CD4-positive, alpha-beta T cell treated with Interferon gamma for 1 hour (primary cell): ENCODE measurements at places on chromosomes 5 and 9.

GRCh38 chr9:128685636-128686489, 3.2 kb upstream of the SET start:
- DNase-seq, result peak; percentile 38

DNA sequence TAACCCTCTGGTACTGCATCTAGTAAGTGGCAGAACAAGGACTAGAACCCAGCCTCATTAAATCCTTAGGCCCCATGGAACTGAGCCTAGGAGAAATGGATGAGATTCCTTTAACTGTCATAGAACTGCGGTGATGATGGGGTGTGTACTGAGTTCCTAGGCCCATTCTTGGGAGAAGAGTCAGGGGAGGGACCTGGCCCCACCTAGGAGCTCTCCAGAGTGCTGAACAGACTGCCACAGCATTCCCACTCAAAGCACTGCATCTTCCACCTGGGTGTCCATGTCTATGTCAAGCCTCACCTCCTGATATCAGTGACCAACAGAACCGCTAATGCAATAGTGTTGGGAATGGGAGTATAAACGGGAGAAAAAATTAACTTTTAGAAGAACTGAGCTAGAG, 36.6 kb downstream of the TTLL11 start:
- no peak for DNase-seq

- no peak for DNase-seq
These were observed 360.6 kb upstream of the GRAMD2B start for GRCh38 chr5:126062398-126063221.

- no peak for DNase-seq
These were observed 62.8 kb downstream of the INSYN2B start for GRCh38 chr5:169917500-169917899.

DNA sequence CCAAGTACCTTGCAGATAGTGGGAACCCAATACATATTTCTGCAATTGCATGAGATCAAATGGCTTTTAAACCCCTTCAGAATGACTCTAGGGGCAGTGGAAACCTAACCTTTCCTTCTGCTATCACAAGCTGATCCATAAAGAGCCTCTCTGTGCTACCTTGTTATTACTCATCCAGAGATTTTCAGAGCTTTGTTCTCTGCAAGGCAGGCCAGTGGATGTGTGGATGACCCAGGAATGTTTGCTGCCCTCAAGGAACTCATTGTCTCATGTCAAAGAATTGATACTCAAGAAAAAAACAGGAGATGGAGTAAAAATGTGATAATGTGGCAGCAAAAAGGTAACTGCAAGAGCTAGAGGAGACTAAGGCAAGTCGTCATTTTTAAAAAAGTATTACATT, 164.1 kb downstream of the HMHB1 start:
- no peak for DNase-seq

GRCh38 chr9:5140151-5140550, 45.3 kb downstream of the INSL6 start:
- DNase-seq, result no peak

DNA sequence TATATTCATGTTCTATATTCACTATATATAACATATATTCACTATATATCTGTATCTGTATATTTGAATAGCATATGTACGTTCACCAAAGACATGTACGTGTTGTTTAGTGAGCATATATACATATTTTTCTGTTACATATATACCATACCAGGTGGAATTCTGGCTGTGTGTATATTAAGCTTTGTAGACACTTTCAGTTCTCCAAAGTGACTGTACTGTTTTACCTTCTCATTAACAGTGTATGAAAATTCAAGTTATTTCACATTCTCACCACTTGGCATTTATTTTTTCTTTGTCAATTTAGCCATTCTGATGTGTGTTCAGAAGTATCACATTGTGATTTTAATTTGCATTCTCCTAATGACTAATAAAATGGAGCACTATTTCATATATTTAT, 52.2 kb downstream of the DROSHA start:
- no peak for DNase-seq

DNA sequence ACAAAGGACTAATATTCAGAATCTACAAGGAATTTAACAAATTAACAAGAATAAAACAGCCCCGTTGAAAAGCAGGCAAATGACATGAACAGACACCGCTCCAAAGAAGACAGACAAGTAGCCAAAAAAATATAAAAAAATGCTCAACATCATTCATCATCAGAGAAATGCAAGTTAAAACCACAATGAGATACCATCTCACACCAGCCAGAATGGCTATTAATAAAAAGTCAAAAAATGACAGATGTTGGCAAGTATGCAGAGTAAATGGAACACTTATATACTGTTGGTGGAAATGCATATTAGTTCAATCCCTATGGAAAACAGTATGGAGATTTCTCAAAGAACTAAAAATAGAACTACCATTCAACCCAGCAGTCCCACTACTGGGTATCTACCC, 302.7 kb upstream of the RGMB start:
- DNase-seq, result no peak

GRCh38 chr5:151020304-151021110, at the start of gene GPX3:
Gene GPX3, plus strand, starts transcription at chr5:151020591. Its CDS starts 64 bp downstream, at chr5:151020655.
- DNase-seq, result peak; percentile 63

DNA sequence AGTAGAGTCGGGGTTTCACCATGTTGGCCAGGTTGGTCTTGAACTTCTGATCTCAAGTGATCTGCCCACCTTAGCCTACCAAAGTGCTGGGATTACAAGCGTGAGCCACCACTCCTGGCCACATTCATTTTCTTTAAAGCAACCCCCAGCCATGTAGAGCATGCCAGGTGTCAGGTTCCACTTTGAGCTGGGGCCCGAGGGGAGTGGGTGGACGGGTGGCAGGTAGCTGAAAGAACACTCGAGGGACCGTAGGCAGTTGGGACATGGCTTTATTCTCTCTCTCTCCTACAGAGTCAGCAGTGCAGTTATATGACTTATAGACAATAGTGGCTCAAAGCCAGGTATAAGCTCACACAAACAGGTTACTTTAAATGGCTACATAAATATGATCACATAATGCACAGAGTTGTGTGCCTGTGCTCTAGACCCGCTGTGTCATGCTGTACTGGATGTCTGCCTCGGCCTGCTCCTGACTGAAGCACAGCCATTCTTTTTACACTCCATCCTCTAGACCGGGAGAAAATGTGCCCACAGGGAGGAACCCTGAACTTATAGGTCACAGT, 60.5 kb upstream of the FAM120A start:
- no peak for DNase-seq

DNA sequence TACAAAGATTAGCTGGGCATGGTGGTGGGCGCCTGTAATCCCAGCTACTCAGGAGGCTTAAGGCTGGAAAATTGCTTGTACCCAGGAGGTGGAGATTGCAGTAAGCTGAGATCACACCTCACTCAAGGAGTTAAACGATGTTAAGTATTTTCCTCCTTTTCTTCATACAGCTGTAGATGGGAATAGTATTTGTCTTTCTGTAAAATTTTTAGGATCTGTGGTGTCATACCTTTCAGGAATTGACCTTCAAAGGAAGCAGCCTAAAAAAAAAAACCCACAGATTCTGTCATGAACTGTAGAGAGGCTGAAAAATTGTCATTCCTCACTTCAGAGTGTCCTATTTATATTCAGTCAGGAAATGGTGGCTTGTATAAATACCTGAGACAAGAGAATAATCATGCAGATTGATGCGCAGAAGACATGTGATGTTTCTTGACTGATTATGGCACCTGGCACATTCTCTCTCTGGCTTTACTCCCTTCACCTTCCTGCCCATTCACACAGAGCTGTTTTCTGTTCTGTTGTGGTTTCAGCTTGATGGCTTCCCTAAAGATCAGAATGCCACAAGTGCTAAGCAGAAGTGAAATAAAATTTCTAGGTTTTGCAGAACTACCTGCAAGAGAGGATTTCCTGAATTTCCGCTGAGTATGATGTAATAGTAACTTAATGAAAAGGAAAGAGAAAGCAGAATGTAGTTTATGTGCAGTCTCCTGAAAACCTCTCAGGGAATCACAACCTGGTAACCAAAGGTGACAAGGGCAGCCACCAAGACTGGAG, 3.8 kb downstream of the IFNA1 start:
- peak; percentile 35 for DNase-seq

DNA sequence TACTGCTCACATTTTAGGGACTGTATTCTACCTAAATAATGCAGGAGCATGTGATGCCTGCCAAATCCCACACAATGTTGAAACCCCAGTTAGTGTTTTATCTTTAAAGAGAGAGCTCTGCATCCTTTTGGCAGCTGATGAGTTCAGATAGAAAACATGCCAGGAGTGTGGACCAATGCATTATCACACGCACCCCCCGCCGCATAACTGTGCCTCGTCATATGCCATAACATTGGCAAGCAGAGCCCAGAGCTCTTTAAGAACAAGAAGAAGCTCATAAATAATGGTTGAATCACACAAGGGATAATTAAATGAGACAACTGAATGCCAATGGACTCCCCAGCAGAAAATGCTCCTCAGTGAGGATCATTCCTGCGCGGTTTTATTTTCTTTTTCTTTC, 52.8 kb upstream of the RORB start:
- DNase-seq, result no peak

DNA sequence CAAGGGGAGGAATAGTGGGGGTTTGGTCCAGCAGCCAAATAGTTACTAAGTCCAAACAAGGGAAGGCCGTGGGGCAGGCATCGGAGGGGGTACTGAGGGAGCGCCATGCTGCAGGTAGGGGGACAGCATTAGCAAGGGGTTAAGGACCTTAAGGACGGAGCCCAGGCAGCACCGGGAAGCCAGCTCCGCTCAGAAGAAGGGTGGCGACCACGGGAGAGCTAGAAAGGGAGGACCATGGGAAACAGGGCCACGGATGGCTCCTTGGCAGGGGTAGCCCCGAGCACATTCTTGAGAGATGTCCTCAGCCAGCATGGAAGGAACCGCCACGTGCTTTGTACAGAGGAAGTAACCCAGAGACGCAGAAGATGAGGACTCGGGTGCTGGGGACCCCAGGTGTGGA, 76.2 kb upstream of the STXBP1 start:
- no peak for DNase-seq

GRCh38 chr9:87270221-87270847, 227.3 kb upstream of the DAPK1 start:
- no peak for DNase-seq

DNA sequence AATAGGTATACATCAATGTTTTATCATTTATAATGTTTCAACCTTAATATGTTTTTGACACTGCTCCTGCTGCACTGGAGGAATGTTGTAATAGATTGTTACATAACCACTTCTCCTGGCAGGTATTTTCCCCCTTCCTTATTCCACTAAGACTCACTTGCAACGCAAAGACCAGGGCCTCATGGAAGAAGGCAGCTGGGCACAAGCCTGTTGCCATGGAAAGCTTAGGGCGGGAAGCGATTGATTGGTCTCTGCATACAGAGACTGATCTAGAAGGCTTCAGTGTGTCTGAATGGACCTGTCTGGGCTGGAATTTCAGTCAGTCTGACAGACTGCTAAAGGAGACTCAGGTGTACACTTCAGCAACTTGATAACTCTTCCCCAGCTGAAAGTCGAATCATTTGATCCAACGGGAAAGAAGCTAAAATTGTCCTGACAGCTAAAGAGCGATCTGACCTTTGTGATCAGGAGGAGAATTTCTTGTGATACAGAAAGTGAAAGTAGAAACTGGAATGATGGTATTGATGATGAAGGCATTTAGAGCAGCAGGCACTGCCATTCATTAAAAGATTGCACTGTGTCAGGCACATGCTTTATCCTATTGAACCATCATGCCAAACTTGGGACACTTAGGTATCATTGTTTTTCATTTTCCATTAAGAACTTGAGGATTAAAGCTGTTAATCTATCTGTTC, 65.1 kb downstream of the GRIA1 start:
- no peak for DNase-seq

GRCh38 chr5:121292664-121293063, 559.0 kb upstream of the FTMT start:
- no peak for DNase-seq

DNA sequence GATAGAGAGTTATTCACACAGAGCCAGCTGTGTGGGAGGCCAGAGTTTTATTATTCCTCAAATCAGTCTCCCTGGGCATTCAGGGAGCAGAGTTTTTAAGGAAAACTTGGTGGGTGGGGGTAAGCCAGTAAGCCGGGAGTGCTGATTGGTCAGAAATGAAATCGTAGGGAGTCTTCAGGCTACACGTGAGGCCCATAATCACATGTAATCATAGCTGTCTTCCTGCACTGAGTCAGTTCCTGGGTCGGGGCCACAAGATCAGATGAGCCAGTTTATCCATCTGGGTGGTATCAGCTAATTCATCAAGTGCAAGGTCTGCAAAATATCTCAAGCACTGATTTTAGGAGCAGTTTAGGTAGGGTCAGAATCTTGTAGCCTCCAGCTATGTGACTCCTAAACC, 10.8 kb upstream of the TTC39B start:
- DNase-seq, result no peak

- DNase-seq, result no peak
These were observed 453.8 kb upstream of the ZNF608 start for GRCh38 chr5:125199968-125200865.

DNA sequence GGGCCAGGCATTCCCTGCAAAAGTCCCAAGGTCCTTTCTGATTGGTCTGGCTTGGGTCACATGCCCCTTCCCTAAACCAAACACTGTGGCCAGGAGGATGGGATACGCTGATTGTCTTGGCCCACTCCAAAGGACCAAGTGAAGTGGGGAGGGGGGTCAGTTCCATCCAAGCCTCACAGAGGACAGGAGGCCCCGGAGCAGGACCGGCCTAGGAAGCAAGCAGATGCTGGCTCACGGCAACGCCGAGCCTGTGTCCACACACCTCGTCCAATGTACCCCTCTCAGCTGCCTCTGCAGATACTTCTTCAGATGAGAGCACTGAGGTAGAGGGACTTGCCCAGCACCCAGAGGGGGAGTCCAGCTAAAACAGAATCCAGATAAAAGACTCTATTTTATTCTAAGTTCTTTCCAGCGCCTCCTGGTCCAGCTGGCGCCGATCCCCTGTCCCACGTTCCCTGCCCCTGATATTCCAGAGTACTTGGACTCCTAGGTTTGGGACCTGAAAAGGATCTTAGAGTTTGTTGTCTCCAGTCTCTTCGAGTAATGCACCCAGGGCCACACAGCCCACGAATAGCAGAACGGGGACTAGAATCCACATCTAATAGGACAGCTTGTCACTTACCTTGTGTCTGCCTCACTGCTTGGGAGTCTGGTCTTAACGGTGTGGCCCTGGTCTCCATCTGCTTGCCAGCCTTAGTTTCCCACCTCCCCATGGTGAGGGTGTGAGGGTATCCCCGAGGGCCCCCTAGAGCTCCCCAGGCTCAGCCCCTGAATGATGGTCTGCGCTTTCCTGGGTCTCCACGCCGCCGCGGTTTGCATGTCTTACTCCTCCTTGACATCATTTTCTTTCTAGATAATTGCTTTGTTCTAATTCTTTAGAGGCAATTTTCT, 72.4 kb upstream of the UNC5A start:
- no peak for DNase-seq

DNA sequence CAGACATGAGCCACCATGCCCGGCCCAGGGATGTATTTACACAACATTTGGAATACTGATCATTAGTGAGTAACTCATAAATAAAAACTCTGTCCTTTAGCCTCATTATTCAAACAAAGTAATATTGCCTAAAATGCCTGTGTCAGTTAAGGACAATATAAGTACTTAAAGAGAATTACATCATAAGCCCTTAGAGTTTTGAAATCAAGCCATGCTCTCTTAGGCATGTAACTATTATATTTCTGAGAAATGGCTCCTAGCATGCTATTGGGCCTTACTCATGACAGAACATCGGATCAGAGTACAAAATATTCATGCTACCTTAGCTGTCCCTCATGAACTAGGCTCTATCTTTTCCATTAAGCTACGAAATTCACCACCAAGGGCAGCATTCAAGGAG, 309.3 kb downstream of the CHSY3 start:
- no peak for DNase-seq

GRCh38 chr9:100803956-100804355, 224.6 kb upstream of the PLPPR1 start:
- no peak for DNase-seq
